Uterus (tissue), 4 donors: ENCODE measurements at places on chromosomes 5 and 9. TPM values are rescaled to one million over a fixed set of nuclear protein-coding genes. Genes with fewer than 3 reads are reported as not detected.

Gene PCDHGA10
- 4.4 TPM for total RNA-seq

Gene SPATA31A3
- total RNA-seq = not detected

Gene GNA14
- 14.4 TPM for total RNA-seq

Gene RGMB
- 2.8 TPM for total RNA-seq

Gene LCN15
- not detected for total RNA-seq

- no peaks in the 10 kb centered on the region for H3K36me3 ChIP-seq
- H3K27me3 ChIP-seq = no peaks in the 10 kb centered on the region
Observed at GRCh38 chr5:79547982-79548381, 34.0 kb upstream of the HOMER1 start.

GRCh38 chr5:67201897-67202549 lies 5.4 kb upstream of the CD180 start:
- no peak overlapping the region for H3K4me3 ChIP-seq
- no peaks in the 10 kb centered on the region for H3K36me3 ChIP-seq
- H3K27me3 ChIP-seq = no peaks in the 10 kb centered on the region
- no peaks in the 10 kb centered on the region for H3K4me1 ChIP-seq
- DNase-seq = no peak

DNA sequence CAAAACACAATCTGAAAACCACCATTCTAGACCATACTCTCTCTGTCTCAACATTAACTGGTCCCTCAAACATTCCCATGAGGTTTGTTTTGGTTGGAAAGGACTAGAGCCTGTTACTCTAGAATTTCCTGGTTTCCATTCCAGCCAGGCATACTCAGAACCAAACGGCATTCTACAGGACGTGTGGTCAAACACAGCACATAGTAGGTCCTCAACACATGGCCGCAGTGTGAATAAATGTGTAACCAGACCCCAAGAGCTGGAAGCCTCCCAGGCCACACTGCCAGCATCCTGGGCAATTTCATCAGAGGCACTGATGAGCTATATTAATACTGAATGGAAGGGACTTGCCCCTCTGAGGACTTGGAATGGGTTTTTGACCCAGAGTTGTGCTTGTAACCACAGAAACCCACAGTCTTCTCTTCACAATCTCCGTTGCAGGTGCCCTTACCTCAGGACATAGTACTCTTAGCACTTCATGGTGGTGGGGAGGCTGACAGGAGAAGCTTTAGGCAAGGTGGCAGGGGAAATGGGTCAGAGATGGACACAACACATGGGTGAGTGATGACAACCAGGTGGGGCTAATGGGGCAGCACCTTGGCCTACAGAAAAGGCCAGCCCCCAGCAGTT lies 66.0 kb downstream of the ZNF366 start:
- H3K4me1 ChIP-seq = no peaks in the 10 kb centered on the region
- no peaks in the 10 kb centered on the region for H3K36me3 ChIP-seq
- no peak overlapping the region for H3K4me3 ChIP-seq
- peak overlapping the region; percentile 1 for H3K27ac ChIP-seq
- no peak for DNase-seq
- H3K27me3 ChIP-seq = no peaks in the 10 kb centered on the region

- H3K4me1 ChIP-seq = no peaks in the 10 kb centered on the region
- H3K27me3 ChIP-seq = no peaks in the 10 kb centered on the region
- DNase-seq = no peak
- H3K36me3 ChIP-seq = no peaks in the 10 kb centered on the region
- H3K27ac ChIP-seq = no peak overlapping the region
Observed at GRCh38 chr5:155594270-155594669, 580.7 kb downstream of the KIF4B start.

DNA sequence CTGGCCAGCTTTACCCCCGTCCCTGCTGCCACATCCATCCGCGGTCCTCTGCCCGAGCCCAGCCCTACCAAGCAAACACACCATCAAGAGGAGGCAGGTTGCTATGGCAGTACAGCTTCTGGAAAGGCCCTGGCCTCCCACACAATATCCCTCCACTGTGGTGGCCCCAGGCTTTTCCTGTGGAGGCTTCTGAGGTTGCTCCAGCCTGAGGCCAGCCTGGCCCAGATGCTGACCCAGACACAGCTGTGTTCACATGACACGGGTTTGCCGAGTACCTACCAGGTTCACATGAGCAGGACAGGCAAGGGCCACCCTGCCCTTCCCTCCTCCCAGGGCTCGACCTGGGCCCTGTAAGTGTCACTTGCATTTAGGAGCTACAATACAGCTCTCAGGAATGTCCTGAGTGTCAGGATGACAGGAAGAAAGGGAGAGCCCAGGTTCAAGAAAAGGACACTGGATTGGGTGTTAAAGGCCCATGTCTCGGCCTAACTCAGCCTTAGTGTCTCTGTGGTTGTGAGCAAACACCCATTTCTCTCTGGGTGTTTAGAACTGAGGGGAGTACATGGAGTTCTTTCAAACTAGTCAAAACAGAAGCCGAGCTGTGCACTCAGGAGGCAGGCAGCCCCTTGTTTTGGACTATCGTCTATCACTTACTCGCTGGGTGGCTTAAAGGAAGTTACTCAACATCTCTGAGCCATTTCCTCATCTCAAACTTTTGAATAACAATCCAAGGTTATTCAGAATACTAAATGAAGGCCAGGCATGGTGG lies 40.2 kb downstream of the NAIF1 start:
- no peaks in the 10 kb centered on the region for H3K36me3 ChIP-seq
- H3K4me1 ChIP-seq = no peaks in the 10 kb centered on the region
- H3K27ac ChIP-seq = no peak overlapping the region

DNA sequence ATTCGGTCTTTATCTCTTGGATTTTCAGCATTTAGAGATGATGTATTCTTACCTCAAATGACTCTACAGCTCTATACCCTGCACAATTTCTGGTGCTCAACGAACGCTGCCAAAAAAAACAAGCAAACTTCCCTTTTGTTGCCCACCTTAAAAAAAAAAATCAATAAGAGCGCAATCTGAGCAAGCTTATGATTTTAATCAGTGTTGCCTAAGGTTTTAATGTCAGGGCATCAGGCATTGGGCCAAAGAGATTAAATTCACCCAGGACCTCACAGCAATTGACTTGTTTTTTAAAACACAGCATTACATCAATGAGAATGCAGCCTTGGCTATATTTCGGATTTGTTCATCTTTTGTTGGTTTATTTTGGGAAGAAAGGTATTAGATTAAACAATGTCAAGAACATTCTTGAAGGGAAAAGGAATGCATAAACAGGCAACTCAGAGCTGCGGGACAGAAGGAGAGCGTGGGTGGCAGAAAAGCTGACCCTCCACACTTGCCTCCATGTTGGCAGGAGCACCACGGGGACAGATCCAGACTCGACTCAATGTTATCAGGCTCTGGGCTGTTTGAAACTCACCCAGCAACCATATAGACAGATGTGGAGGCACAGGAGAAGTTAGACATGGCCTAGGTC lies 127.5 kb upstream of the DAPK1 start:
- no peaks in the 10 kb centered on the region for H3K27me3 ChIP-seq
- no peaks in the 10 kb centered on the region for H3K4me1 ChIP-seq
- H3K36me3 ChIP-seq = no peaks in the 10 kb centered on the region
- no peak overlapping the region for H3K27ac ChIP-seq

DNA sequence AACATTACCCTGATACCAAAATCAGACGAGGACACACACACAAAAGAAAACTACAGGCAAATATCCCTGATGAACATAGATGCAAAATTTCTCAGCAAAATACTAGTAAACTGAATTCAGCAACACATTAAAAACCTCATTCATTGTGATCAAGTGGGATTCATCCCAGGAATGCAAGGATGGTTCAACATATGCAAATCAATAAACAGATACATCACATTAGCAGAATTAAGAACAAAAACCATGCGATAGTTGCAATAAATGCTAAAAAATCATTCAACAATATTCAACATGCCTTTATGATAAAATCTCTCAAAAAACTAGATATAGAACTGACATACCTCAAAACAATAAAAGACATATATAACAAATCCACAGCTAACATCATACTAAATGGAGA lies 36.9 kb upstream of the TNPO1 start:
- H3K27me3 ChIP-seq = no peaks in the 10 kb centered on the region
- no peaks in the 10 kb centered on the region for H3K36me3 ChIP-seq
- H3K4me1 ChIP-seq = no peaks in the 10 kb centered on the region
- no peak for DNase-seq
- H3K4me3 ChIP-seq = no peak overlapping the region

GRCh38 chr9:116951588-116952435 lies 264.7 kb downstream of the TRIM32 start:
- no peaks in the 10 kb centered on the region for H3K4me1 ChIP-seq
- no peak overlapping the region for H3K27ac ChIP-seq
- no peaks in the 10 kb centered on the region for H3K36me3 ChIP-seq
- H3K27me3 ChIP-seq = no peaks in the 10 kb centered on the region
- H3K4me3 ChIP-seq = no peak overlapping the region

DNA sequence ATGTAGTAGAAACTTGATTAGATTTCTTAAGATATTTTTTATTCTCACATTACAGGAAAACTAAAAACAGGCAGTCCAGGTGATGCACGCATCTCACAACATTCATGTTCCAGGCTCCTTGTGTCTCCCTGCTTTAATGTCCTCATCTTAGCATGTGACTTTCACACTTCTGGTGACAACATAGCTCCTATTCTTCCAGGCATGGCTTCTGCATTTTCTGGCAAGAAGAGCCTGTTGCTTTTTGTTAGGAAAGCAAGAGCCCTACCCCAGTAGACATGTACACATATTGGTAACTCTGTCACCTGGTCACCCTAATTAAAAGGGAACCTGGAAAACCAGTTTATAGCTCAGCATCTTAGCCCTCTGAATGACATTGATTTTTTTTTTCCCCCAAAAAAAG lies 92.5 kb downstream of the PPIC start:
- no peak for DNase-seq
- H3K4me1 ChIP-seq = no peaks in the 10 kb centered on the region
- no peaks in the 10 kb centered on the region for H3K27me3 ChIP-seq
- no peak overlapping the region for H3K27ac ChIP-seq
- no peak overlapping the region for H3K4me3 ChIP-seq
- H3K36me3 ChIP-seq = no peaks in the 10 kb centered on the region

- no peaks in the 10 kb centered on the region for H3K27me3 ChIP-seq
- no peak overlapping the region for H3K4me3 ChIP-seq
- no peak overlapping the region for H3K27ac ChIP-seq
- DNase-seq = no peak
- H3K4me1 ChIP-seq = no peaks in the 10 kb centered on the region
- H3K36me3 ChIP-seq = no peaks in the 10 kb centered on the region
Observed at GRCh38 chr9:113673726-113674125, 202.4 kb upstream of the ZNF618 start.

DNA sequence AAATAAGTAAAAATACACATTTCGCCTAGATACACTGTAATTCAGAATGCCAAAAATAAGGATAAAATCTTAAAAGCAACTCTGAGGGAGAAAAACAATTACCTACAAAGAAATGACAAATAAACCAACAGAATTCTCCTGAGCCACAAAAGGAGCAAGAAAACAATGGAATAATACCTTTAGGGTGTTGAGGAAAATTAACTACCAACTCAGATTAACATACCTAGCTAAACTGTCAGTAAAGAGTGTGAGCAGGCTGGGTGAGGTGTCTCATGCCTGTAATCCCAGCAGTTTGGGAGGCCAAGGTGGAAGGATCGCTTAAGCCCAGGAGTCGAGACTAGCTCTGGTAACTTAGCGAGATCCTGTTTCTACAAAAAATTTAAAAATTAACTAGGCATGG lies 81.5 kb downstream of the C9orf50 start:
- no peaks in the 10 kb centered on the region for H3K36me3 ChIP-seq
- H3K27ac ChIP-seq = no peak overlapping the region
- no peaks in the 10 kb centered on the region for H3K27me3 ChIP-seq
- H3K4me1 ChIP-seq = no peaks in the 10 kb centered on the region
- H3K4me3 ChIP-seq = no peak overlapping the region

- no peak overlapping the region for H3K4me3 ChIP-seq
- no peaks in the 10 kb centered on the region for H3K27me3 ChIP-seq
- H3K4me1 ChIP-seq = no peaks in the 10 kb centered on the region
- DNase-seq = peak; percentile 48
Observed at GRCh38 chr5:142740474-142741242, 29.5 kb upstream of the ARHGAP26 start.

DNA sequence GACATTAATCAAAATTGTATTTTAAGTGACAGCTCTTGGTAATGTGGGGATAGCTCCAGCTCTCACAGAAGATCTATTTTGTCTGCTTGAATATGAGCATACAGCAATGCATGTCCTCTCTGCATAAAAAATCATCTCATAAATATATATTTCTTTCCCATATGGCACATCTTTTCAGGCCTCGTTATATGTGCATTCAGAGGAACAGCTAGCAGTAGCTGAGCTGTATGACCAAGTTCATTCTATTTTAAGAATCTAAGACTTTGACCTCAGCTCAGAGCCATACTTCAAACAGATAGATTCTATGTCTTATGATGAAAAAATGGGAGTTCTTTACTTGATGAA lies 487.2 kb downstream of the ARHGEF28 start:
- H3K4me1 ChIP-seq = no peaks in the 10 kb centered on the region
- H3K36me3 ChIP-seq = no peaks in the 10 kb centered on the region
- no peak overlapping the region for H3K27ac ChIP-seq

GRCh38 chr9:105697871-105698270 lies 3.5 kb downstream of the TMEM38B start:
- H3K27me3 ChIP-seq = peaks cover 2% of the 10 kb centered on the region
- H3K4me3 ChIP-seq = no peak overlapping the region
- DNase-seq = no peak
- H3K4me1 ChIP-seq = no peaks in the 10 kb centered on the region
- H3K27ac ChIP-seq = no peak overlapping the region

- no peak for DNase-seq
- no peaks in the 10 kb centered on the region for H3K27me3 ChIP-seq
- no peak overlapping the region for H3K4me3 ChIP-seq
- H3K27ac ChIP-seq = no peak overlapping the region
Observed at GRCh38 chr5:179880066-179880650, 21.5 kb upstream of the MRNIP start.

DNA sequence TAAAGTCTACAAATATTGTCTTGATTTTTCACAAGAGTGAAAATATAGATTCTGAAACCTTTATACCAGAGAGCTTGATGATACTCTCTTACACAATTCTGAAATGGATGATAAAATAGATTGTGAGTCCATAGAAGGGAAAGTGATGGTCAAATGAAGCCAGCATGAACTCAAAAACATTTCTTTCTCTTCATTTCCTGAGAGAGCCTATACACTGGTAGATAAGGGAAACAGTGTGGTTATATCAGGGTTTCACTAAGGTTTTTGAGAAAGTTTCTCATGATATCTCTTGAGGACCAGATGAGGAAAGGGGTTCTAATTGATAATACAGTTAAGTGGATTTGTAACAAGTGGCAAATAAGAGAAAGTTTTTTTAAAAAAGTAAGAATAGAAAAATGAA lies 254.1 kb downstream of the PJA2 start:
- DNase-seq = no peak
- H3K4me1 ChIP-seq = no peaks in the 10 kb centered on the region
- no peaks in the 10 kb centered on the region for H3K36me3 ChIP-seq
- H3K27me3 ChIP-seq = no peaks in the 10 kb centered on the region
- H3K27ac ChIP-seq = no peak overlapping the region
- no peak overlapping the region for H3K4me3 ChIP-seq

GRCh38 chr5:62149879-62150278 lies 156.1 kb upstream of the KIF2A start:
- no peak overlapping the region for H3K27ac ChIP-seq
- no peaks in the 10 kb centered on the region for H3K27me3 ChIP-seq
- no peak for DNase-seq
